ENCODE measurements at places on chromosomes 5 and 9.

- no peak for DNase-seq
Observed at GRCh38 chr5:72355706-72356299, 35.6 kb downstream of the PTCD2 start.

DNA sequence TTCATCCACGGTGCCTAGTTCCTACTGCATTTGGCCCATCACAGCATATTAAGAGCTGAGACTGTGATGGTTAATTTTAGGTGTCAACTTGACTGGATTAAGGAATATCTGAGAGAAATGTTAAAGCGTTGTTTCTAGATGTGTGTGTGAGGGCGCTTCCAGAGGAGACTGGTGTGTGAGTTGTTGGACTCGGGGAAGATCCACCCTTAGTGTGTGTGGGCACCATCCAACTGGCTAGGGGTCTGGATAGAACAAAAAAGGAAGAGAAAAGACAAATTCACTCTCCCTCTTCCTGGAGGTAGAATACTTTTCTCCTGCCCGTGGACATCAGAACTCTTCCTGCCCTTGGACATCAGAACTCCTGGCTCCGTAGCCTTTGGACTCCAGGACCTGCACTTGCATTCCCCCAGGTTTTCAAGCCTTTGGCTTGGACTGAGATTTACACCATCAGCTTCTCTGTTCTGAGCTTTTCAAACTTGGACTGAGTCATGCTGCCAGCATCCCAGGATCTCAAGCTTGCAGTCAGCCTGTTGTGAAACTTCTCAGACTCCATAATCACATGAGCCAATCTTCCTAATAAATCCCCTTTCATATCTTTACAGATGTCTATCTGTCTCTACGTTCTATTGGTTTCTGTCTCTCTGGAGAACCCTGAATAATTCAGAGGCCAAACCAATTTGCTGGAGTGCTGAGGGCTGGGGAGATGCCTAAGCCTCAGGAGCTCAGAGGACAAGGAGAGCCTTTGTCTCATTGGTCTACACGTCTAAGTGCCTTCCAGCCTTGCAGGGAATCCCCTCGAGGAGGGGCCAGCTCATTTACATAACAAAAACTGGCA, 164.5 kb downstream of the DCP2 start:
- DNase-seq, result peak; percentile 79

GRCh38 chr5:14286574-14287421, 143.7 kb downstream of the TRIO start:
- no peak for DNase-seq

GRCh38 chr9:92735636-92736562, 28.7 kb downstream of the BICD2 start:
- DNase-seq, result no peak

GRCh38 chr5:97854871-97855762, 672.1 kb upstream of the RIOK2 start:
- peak; percentile 60 for DNase-seq

GRCh38 chr9:71908825-71909224, 2.2 kb downstream of the ABHD17B start:
- DNase-seq, result no peak

DNA sequence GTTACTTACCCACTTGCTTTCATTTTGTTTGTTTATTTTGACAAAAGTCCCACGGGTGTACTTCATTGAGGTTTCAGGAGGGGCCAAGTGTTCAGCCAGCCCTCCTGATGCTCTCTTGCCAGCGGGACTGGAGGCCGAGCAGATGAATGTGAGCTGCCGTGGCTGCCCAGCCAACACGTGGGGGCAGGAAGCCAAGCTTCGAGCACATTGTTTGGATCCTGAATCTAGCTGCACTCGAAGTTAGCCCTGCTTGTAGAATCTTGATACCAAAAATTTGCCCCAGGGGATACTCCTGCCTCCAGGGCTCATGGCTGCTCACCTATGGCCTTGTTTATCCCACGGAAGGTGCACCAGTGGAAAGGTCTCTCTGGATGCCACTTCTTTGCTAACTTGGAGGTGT, 49.3 kb downstream of the RASGEF1C start:
- no peak for DNase-seq

DNA sequence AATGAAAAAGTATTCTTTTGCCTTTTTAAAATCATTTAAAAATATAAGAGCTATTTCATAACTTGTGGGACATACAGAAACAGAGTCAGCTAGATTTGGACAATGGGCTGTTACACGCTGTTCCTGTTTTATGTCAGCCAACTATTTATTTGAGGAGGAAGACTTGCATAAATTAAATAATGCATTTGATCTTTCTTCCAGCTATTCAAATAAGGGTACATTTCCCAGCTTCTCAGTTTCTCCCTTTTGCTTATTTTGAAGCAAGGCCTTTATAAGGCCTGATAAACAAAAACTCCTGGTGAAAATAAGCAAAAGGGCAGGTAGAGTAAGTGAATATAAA, 6.5 kb downstream of the STOM start:
- DNase-seq, result no peak

DNA sequence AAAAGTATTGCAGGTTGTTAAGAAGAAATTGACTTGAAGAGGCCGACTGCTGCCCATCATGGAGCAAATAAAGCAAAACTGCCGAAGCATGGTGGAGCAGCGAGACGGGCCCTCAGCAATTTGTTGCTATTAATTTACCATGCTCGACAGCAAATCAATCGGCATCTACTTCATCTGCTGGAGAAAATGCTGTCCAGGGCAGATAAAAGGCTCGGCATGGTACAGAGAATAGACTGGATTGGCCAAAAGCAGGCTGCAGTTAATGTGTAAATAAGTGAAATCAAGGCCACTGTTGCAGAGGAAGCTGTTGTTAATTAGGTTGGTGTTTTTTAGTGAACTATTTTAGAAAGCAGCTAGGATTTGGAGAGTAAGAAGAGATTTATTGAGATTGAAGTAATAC, 8.3 kb downstream of the TLE4 start:
- DNase-seq, result no peak

DNA sequence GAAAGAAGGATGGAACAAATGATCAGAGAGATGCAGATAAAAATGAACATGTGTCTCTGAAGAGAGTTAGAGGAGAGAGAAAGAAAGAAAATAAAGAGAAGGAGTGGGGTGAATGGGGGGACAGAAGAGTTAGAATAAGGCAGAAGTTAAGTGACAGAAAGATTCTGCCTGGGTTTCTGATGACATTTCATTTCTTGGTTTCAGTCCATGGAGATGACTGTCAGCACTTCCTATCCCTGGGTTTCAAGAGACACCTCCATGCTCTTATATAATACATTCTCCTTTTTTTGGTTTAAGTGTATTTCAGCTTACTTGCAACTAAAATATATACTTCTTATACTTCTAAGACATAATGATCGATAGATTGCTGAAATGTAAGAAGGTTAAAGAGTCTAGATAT, 213.0 kb upstream of the IL12B start:
- no peak for DNase-seq

DNA sequence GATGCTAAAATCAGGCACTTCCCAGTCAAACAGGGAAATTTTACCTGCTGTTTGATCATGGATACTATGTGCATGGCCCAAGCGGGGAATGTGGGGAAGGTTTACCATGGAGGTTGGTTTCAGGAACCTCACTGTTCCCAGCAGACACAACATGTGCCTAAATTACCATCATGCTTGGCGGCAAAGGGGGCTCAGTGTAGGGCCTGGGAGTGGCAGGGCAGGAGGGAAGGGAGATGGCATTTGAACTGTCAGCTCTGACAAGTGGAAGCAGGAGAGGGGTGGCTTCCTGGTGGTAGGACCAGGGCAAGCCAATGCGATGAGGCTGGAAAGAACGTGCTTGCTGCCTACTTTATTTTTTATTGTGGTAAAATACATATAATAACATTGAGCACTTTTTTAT, 71.7 kb upstream of the SLC25A51 start:
- no peak for DNase-seq

DNA sequence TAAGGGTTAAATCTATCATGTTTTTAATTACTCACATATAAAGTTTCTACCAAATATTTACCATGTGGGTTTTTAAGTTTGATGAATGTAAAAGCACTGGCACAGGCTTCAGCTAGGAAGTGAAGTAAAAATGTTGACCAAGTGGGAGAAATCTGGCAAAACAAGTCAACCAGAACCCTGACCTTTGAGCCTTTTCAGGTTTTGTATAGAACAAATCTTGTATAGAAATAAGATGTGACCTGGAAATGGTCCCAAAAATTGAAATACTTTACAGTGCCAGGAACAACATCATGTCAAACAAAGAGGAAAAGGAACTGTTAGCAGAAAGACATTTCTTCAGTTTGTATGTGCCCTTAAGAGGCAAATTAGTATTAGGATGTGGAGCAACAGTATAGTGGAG, 137.6 kb downstream of the CCDC192 start:
- DNase-seq, result no peak

DNA sequence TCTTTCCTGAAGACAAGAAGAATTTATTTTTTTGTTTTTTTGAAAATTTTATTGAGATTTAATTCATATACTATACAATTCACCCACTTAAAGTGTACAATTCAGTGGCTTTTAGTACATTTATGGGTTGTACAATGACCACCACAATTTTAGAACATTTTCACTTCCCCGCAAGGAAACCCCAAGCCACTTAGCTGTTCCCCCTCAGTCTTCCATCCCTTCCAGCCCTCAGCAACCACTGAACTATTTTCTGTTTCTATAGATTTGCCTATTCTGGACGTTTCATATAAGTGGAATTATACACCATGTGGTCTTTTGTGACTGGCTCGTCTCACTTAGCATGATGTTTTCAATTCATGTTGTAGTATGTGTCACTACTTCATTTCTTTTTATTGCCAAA, 28.0 kb downstream of the DNAI1 start:
- no peak for DNase-seq

- DNase-seq, result peak; percentile 89
Observed at GRCh38 chr5:35136386-35136785, 88.6 kb upstream of the AGXT2 start.

- DNase-seq, result peak; percentile 48
Observed at GRCh38 chr9:99239341-99240060, 17.4 kb downstream of the SEC61B start.

GRCh38 chr9:90868555-90868954, 66.9 kb downstream of the SYK start:
- peak; percentile 2 for DNase-seq

DNA sequence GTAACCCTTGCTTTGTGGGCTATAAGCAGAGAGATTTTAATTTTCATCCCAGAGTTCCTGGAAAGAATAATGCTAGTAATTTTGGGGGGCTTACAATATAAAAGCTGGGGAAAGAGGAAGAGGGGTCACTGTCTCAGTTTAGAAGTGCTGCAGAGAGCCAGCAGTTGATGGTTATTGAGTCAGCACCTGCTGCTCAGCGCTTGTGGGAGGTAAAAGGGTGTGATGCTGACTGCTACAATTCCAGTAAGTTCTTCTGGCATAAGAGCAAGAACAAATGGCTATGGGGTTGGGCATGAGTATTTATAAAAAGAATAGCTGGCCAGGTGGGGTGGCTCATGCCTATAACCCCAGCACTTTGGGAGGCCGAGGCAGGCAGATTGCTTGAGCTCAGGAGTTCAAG, 88.5 kb downstream of the MAST4 start:
- no peak for DNase-seq

DNA sequence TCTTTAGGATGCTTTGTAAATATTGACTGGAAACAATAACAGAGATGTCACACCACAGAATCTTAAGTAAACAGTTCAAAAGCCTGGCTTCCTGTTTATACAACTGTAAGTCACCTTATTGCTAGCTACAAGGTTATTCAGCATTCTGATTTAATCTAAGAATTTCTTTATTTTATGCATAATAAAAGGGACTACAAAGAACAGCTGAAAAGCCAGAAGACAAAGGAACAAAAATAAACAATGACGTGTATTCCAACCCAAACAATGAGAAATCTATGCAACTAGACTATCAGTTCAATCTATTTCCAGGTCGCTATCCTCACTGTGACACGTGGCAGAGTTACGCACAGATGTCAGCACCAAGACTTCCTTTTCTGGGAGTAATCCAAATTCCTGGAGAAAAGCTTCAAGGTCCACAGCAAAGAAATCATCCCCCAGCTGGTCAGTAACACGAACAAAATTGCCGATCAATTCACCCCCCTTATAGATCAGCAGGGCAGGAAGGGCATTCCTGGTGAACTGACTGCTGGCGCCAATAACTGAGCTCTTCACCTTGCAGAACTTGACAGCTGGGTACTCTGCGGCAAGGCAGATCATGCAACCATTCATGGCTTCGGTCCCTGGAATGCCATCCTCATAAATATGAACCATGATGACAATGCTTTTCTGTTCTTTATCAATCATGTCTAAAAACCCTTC, 8.4 kb downstream of the PDCL start:
- DNase-seq, result no peak

GRCh38 chr5:123659495-123659894, 147.5 kb downstream of the CSNK1G3 start:
- no peak for DNase-seq

GRCh38 chr5:103364074-103364473, 105.5 kb downstream of the MACIR start:
- no peak for DNase-seq

DNA sequence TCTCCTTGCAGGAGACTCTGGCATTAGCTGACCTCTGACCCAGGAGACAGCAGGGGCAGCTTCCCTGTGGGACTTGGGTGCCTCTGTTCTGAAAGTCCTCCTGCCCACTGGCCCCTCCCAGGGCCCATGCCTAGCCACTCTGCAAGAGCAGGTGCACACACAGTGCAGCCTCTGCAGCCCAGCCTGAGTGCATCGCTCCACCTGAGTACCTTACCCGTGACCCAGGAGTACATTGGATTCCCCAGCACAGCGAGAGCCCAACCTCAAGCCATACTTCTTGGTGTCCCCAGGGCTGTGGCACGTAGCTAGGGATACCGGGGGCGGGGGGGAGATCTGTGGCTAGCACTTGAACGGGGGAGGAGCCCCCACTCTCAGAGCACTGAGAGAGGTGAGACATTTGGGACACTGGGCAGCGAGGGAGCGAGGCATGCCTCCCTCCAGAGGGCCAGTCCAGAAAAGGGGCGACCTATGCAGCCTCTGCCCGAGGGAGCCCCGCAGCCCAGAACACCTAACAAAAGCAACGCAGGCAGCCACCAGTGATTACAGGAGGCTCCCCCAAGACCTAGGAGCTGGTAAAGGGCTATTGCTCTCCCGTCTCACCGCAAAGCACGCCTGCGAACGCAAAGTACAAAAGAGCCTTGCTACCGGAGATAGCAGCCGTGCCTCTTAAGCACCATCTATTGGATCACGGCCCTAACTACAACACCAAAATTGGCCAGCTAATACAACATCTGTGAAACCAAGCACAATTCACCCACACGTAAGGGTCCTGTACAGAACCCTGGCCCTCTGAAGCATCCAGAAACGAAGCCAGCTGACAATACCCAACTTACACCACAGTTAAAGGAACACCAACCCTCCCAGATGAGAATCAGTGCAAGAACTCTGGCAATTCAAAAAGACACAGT, 826 bp upstream of the PRDM9 start:
- no peak for DNase-seq

DNA sequence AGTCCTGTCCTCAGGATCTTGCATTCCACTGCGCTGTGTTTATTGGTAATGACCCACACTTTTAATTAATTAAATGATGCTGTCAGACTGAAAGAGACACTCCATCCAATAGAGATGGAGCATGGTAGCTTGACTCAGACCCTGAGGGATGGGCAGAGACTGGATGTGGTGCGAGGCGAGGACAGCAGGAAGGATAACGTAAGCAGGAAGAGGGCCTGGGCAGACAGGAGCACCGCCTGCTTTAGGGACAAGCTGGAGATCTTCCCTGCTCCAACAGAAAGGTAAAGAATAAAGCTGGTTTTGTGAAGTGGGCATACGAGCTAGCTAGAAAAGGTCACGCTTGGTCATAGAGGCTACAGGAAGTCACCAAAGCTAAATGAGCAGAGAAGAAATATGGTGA, 3.6 kb upstream of the DOCK8 start:
- DNase-seq, result no peak

Measured in skeletal muscle cell (primary cell).